KBM-7 (cell line): ENCODE measurements at places on chromosomes 7 and 10.

GRCh38 chr10:101373063-101373462 is 19.1 kb downstream of the BTRC start:
- no peak for DNase-seq

- DNase-seq: no peak
Observed at GRCh38 chr10:49292565-49293207, 6.3 kb upstream of the C10orf71 start.

DNA sequence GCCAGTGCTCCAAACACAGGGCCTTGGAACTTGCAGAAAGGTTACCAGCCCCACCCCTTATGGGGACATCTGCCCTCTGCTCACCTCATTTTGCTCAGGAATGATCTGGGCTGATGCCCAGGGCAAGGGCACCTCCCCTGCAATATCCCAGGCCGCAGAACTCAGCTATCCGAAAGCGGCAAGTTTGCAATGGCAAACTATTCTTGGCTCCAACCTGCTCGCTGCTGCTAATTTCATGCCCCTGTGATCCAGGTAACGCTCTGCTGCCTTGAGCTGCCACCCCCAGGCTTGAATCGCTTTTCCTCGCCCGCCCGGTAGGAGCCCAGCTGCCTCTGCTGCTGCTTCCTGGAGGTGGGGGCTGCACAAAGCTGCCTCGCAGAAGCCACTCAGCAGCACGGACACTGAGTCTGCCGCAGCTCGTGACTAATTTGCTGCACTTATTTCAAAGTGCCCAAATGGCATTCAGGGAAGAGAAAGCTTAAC is 18.2 kb downstream of the SLC29A3 start:
- no peak for DNase-seq

GRCh38 chr10:102375867-102376266 is 19.6 kb upstream of the NFKB2 start:
- no peak for DNase-seq

- no peak for DNase-seq
Observed at GRCh38 chr10:102837230-102837721, at the start of gene CYP17A1. Gene CYP17A1, minus strand, starts transcription at chr10:102837413. Its CDS starts 52 bp downstream, at chr10:102837361.

DNA sequence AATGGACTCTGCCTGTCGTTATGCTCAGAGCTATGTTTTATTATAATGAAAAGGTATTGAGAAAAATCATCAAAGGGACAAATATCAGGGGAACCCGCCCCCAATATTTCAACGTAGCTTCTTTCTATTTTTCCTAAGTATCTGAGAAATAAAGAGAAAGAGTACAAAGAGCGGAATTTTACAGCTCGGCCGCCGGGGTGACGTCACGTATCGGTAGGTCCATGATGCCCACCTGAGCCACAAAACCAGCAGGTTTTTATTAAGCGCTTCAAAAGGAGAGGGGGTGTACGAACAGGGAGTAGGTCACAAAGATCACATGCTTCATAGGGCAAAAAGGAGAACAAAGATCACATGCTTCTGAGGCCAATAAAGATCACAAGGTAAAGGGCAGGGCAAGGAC is 281.6 kb upstream of the POM121L12 start:
- no peak for DNase-seq

DNA sequence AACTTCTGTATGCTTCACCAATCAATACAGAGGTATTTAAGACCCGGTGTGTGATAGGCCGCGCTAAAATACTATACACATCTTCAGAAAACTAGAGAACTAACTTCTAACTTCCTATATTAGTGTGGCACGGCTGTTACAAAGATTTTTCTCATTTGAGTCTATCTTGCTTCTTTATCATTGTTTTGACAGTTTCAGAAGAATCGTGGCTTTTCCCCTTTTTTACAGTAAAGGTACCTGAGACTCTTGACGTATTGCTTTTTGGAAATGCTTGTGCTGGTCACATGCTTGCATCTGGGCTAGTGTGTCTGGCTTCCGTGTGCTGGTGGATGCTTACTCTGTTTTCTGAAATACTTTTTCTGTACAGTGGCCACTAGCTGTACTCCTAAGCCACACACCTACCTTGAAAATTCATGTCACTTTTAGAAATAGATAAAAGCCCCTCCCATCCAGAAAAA is 12.7 kb downstream of the IKZF1 start:
- DNase-seq: no peak

GRCh38 chr10:112768121-112768520 is 181.9 kb upstream of the TCF7L2 start:
- DNase-seq: no peak

- DNase-seq: peak; percentile 64
Observed at GRCh38 chr7:18144166-18144565, 116.5 kb upstream of the PRPS1L1 start.

DNA sequence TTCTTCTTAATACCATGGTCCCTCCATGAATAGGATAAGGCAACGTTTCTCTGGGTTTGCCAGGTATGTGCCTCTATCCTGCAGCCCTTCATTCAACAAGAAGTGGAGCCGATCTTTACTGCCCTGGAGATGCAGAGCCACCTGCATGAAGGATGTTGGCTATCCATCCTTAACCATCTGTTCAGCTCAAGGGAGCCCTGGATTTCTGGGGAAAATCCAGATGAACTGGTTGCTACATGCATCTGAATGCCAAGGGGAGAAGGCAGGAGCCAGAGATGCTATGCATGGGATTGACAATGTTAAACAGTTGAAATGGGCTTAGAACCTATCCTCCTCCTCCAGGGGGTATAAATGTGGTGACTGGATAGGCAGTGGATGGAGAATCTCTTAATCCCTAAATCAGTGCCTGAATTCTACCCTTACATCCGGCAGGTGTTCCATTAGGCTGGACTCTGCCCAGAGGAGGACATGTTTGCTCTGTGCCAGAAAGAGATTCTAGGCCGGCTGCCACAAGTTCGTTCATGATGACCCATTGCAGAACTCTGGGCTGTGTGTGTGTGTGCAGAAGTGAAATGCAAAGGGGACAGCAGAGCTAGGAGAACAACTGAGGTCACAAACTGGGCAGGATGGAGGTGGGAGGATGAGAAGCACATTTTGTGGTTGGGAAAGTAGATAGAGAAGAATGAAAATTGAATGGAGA is 15.6 kb downstream of the CPED1 start:
- DNase-seq: no peak

- no peak for DNase-seq
Observed at GRCh38 chr10:116511365-116511764, 34.4 kb upstream of the PNLIP start.

- no peak for DNase-seq
Observed at GRCh38 chr7:2687881-2688318, at the start of gene AMZ1. Gene AMZ1, plus strand, starts transcription at chr7:2688202. Its CDS starts 12,250 bp downstream, at chr7:2700452.

DNA sequence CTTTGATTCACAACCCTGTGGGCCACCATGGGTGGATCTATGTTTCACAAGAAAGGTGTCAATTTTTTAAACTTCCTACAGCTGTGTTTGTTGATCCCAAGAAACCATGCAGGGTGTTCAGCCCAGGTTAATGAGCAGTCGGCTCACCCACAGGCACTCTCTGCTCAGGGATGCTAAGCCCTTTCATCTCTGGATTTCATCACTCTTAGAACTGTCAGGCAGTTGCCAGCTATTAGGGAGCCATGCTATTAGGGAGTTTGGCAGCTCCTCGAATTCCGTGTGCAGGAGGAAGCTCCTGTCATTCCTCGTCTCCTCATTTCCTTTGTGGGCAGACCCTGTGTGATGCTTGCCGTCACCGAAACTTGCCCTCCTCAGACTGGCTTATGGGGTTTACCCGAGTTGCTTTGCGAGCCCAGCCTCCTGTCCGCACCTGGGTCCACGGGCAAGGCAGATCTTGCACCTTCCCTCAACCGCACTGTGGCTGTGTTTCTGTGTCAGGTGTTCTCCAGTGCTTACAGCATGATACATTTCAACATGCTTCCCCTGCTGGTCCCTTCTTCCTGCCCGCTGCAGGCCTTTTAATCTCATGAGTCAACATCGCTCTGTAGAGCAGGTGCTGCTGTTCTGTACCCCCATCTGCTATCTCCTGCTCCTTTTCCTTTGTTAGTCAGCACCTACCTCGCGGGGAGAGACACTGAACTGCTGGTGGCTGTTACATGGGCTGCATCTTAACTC is 509.8 kb downstream of the SUGCT start:
- DNase-seq: no peak

GRCh38 chr10:98555021-98555619 is 108.4 kb upstream of the HPS1 start:
- no peak for DNase-seq

- no peak for DNase-seq
Observed at GRCh38 chr7:1974290-1975101, 258.2 kb downstream of the MAD1L1 start.

GRCh38 chr10:71297343-71297742 is 21.7 kb upstream of the SLC29A3 start:
- no peak for DNase-seq

- no peak for DNase-seq
Observed at GRCh38 chr10:30645340-30645827, 15.8 kb upstream of the LYZL2 start.

DNA sequence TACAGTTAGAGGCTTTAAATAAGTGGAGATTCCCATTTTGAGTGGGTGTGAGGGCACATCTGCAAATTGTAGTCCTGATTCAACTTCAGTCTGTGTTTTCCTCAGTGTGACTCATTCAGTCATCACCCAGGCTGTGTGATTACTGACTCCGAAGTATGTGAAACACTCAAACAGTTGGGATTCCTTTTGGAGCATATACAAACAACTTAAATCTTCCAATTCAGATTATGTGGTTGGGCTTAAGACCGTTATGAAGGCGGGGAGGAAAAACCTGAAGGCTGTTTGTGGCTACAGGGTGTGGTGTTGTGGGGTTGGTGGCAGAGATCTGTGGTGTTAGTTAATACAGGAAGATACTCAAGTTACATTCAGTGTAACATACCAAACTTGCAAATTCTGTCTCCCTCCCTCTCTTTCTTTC is 259.7 kb upstream of the FERD3L start:
- DNase-seq: peak; percentile 28

GRCh38 chr10:119268871-119269506 is 61.6 kb downstream of the GRK5 start:
- DNase-seq: no peak

- no peak for DNase-seq
Observed at GRCh38 chr10:6928586-6928985, 348.5 kb upstream of the PRKCQ start.

DNA sequence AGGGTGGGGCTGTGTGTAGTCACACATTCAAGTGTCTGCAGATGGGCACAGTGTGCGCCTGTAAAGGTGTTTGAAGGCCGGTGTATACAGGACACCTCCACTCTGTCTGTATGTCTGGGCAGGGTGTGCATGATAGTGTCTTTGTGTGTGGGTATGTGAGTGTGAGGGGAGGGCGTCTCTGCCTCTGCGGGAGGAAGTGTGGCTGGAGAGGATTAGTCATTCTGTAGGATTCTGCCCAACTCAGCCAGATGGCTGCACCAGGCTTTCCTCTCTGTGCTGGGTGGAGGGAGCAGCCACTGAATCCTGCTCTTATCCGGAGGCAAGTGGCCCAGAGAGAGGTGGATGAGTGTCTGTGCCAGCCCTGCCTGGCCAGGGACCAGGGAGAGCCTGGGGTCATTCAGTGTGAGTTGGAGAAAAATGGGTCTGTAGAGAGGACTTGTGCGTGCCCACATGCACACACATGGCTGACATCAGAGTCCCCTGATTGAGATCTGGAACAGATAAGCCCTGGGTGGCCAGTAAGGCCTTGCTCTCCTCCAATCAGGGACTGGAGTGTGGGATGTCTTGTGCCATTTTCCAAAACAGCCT is 1.7 kb downstream of the SFXN3 start:
- peak; percentile 92 for DNase-seq

DNA sequence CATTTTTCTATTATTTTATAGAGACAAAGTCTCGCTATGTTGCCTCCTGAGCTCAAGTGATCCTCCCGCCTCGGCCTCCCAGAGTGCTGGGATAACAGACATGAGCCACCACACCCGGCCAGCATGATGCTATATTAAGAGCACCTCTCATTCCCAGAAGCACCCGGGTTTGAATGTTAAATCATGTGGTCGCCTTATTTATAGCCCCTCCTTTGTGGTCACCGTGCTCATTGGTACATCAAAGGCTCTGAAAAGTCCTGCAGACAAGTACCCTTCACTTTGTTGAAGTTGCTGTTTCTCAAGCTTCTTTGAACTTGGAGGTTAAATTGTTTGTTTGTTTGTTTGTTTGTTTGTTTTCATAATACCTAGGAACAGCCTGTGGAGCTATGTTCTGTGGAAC is 40.0 kb downstream of the CLIP2 start:
- no peak for DNase-seq

GRCh38 chr7:127650847-127651555 is 993 bp upstream of the SND1 start:
- no peak for DNase-seq

DNA sequence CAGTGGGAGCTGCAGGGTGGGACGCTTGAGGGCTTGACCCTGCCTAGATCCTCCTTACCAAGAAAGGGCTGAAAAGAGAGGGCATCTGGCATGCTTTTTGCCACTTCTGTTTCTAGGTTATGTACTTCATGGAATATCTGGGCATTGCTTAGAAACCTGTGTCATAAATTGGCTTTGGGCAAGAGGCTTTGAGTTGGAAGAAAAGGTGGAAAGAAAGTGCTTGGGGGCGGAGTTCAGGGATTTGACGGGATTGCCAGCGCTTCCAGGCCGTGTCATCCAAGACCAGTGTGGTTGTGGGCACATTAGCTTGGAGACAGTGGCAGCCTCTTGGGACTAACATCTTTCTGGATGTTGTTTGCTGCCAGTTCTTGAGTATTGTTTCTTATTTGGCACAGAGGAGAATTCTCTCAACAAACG is 825 bp downstream of the ZNF862 start:
- DNase-seq: no peak

GRCh38 chr7:102450242-102450641 is 14.4 kb downstream of the ALKBH4 start:
- DNase-seq: peak; percentile 20

DNA sequence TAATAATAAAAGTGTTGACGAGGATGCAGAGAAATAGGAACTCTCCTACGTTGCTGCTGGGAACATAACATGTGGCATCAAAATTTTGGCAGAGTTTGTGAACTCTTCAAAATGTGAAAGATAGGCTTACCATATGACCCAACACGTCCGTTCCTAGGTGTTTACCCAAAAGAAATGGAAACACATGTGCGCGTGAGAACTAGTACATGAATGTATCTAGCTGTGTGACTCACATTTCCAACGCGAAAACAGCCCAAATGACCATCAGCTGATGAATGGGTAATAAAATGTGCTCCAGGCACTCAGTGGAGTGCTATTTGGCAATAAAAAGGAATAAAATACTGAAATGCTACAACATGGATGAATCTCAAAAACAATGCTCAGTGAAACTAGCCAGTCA is 10.4 kb upstream of the ELFN1 start:
- DNase-seq: no peak

GRCh38 chr7:15334536-15335263 is 227.1 kb downstream of the AGMO start:
- DNase-seq: no peak

DNA sequence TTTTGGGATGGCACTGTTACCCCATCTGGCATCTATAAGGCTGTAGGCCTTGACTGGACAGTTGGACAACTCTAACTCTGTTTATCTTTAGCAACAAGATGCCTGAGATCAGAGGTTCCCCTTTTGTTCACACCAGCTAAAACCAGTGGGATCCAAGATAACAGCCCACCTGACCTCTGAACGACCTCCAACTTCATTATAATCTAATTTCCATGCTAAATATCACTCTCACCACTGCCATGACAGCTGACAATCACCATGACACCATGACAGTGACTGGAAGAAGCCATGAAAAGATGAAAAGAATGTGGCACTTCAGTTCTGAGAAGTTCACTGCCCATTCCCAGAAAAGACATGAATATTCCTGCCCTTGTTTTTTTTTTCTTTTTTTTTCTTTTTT is 281.4 kb upstream of the TAC1 start:
- DNase-seq: no peak

- DNase-seq: no peak
Observed at GRCh38 chr10:51397244-51397643, 302.2 kb downstream of the CSTF2T start.

GRCh38 chr7:6164491-6164890 is 107.9 kb downstream of the CYTH3 start:
- DNase-seq: no peak
